ENCODE measurements at places on chromosomes 2 and 18.

GRCh38 chr2:203739351-203739750, 32.9 kb downstream of the CD28 start:
- peak; percentile 49 for DNase-seq

- DNase-seq, result no peak
These were observed 11.9 kb downstream of the NGEF start for GRCh38 chr2:233000886-233001750.

DNA sequence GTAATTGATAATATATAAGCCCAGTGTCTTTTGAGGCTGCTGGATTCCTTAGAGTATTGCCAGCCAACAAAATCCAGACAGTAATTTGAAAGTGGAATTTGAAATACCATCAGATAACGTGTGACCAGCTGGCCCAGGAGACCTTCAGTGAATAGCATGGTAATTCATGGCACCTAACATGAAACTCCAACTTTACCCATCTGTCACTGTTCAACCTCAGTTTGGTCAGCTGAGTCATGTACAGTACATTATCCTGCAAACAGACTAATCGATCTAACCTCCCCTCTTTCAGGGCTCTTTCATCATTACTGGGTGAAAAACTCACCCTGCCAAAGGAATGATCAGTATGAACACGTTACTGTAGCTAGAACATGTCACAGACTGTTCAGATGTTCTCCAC, 230.6 kb downstream of the DOK6 start:
- DNase-seq, result no peak

GRCh38 chr18:37334631-37335408, 230.8 kb downstream of the CELF4 start:
- DNase-seq, result no peak

DNA sequence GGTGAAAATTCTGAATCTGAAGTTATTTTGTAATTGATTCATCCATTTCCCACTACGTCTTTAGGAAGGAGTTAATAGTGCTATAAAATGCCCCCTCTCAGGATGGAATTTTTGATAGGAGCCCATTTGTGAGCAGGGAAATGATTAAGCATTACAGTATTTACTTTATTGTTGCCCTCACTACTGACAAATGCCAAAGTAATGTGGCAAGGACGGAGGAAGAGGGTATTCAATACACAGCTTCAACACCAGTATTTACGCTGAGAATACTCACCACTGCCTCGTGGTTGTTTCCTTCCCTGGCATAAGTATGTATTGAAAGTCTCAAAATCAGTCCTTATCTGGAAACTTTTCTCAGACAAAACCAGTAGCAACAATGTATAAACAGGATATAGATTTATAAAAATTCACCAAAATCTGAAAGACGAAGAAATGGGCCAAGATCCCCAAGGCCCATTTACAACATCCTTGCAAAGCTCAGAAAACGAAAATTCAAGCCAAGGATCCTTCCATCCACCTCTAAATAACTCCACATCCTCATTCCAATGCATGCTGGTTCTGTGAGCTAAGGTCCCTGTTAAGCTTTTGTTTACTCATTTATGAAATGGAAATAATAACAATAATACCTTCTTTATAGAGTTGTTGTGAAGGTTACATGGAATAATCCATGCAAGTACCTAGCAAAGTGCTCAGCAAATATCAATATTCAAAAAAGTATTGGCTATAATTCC, 29.3 kb downstream of the FEZ2 start:
- DNase-seq, result no peak

DNA sequence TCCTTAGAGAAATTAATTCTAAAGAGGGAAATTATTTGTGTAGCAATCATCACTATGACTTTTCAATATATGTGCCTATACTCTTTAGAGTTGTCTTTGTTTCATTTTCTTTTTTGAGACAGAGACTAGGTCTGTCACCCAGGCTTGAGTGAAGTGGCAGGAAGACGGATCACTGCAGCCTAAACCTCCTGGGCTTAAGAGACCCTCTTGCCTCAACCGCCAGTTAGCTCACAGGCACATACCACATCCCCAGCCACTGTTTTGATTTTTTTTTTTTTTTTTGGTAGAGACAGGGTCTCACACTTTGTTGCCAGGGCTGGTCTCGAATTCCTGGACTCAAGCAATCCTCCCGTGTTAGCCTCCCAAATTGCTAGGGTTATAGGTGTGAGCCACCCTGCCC, 12.4 kb downstream of the YWHAQ start:
- no peak for DNase-seq

GRCh38 chr2:235265348-235265965, 228.4 kb upstream of the AGAP1 start:
- no peak for DNase-seq

- DNase-seq, result no peak
These were observed 78.4 kb upstream of the CTDP1 start for GRCh38 chr18:79601234-79601633.

GRCh38 chr2:68714866-68715265, 19.7 kb upstream of the ARHGAP25 start:
- DNase-seq, result no peak

GRCh38 chr2:121061633-121062032, 223.4 kb downstream of the TFCP2L1 start:
- DNase-seq, result no peak

DNA sequence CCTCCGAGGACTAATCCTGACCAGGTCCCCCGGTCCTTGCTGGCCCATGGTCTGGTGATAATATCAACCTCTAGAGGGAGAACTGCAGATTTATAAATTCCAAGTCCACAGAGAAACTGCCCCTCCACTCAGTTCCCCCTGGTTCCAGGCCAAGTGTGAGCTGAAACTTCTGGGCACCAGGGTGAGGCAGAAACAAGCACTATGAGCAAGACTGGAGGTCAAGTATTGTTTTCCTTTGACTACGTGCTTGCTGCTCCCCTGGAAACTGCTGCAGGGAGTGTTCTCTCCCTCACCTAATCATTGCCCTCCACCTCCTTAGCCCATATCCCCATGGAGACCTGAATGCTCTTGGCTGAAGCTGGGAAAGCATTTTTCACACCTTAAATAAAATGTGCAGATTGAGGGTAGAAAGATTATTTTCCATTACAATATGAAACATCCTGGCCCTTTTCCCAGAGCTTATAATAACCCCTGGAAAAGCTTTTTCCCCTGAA, 135.2 kb downstream of the RDH14 start:
- DNase-seq, result no peak

DNA sequence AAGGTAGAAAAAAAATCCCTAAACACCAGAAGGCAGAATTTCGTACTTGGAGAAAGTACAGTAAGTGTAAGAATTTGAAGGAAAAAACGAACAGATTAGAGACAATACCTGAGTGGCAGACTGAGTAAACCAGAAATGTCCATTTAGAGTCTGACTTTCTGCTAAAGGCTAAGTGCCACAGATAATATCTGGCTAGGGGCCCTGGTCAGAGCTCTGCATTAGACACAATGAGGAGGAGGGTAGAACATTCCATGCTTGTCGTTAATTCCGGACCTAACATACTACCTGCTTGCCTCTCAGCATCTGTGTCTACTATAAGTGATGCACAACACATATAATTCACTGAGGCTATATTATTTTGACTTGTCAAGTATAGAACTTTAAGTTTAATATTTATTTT, 18.1 kb downstream of the SEPTIN10 start:
- no peak for DNase-seq

GRCh38 chr18:22213333-22213973, 44.1 kb downstream of the GATA6 start:
- no peak for DNase-seq

GRCh38 chr2:41127351-41127750, 675.5 kb upstream of the SLC8A1 start:
- no peak for DNase-seq

DNA sequence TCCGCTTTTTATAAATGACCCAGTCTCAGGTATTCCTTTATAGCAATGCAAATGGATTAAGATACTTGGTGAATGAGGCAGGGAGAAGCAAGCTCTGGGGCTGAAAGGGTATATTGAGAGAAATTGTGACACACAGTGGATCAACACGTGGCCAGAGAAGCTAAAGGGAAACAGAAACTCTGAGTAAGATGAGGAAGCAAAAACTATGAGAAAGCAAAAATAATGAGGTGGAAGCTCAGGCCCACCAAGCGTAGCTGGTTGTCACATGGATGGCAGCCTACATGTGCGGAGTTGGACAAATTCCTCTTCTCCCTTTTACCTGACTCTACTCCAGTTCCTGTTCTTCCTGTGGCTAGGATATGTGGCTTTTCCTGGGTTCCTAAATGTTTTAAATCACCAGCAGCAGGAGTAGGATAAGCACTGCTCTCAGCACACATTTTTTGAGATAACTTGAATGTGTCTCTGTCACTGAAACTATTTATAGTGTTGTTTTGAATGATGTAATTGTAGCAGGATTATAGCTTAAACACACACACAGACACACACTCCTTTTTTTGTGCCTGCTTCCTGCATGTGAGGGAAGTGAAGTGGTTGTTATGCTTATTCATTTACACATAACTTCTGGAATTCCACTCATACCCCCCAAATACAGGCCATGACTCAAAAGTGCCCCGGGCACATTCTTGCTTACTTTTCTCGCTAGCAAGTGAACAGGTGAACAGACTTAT, 30.1 kb upstream of the EPC2 start:
- no peak for DNase-seq

DNA sequence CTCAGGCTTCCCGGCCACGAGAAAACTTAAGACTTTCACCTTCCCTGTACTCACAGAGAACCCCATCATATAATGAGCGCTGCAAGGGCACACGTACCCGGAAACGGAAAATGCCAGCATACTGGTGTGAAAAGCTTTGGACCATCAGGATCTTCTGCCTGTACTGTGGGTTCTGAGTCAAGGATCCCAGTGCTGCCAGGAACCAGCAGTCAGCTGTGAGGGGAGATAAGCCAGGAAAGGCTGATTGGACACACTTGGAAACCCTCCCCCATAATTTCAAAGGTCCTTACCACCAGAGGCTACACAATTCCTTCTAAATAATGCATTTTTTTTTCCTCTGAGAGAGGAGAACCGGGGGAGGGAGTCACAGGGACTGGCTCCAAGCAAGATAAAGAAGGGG, 31.4 kb downstream of the CAPN13 start:
- DNase-seq, result no peak

GRCh38 chr2:10269711-10270610, 32.7 kb upstream of the HPCAL1 start:
- no peak for DNase-seq

DNA sequence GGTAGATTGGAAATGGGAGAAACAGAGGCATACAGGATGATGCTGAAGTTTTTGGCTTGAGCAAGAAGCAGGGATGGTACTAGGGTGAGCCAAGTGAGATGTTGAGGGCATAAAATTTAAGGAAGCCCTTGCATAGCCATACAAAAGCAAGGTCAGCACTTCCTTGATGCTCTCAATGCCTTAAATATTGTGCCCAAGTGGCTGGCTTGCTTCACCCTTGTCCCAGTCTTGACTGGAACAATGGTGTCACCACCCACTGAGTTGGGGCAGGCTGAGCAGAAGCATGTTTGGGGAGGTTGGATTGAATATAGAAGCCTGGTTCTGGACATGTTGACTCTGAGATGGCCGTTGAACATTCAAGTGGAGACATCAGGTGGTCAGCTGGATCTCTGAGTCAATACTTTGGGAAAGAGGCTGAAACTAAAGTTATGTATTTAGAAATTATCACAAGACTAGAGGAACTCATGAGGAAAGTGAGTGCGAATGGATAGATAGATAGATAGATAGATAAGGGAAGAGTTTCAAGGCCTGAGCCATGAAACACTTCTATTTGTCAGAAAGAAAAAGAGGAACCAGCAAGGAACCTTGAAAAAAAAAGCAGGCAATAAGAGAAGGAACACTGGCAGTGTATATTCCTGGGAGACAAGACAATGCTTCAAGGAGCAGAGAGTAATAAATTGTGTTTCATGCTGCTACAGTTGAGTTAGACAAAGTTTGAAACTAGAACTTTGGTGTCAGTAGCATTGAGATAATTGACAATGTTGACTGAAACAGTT, 43.0 kb upstream of the HNMT start:
- DNase-seq, result no peak

DNA sequence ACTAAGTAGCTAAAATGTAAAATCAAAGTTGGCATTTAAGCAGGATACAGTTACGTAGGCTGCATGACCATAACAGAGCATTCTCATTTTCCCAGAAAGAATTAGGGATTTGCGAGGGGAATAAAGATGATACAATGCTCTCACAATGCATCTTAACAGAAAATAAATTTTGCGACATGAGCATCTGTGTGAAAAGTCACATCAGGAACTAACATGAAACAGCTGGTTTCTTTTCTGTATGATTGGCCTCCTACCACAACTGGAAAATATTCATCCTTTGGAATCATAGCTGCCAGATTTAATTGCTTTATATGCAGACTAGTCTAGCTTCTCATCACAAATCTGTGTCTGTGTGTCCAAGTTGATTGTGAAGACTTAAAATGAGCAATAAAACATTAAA, 66.0 kb downstream of the KCTD18 start:
- DNase-seq, result no peak

GRCh38 chr2:159904127-159904958, 106.3 kb upstream of the CD302 start:
- peak; percentile 72 for DNase-seq

GRCh38 chr18:74914052-74914591, 294.8 kb downstream of the PTGR3 start:
- no peak for DNase-seq

- no peak for DNase-seq
These were observed 9.1 kb upstream of the MYO5B start for GRCh38 chr18:50203801-50204604.

DNA sequence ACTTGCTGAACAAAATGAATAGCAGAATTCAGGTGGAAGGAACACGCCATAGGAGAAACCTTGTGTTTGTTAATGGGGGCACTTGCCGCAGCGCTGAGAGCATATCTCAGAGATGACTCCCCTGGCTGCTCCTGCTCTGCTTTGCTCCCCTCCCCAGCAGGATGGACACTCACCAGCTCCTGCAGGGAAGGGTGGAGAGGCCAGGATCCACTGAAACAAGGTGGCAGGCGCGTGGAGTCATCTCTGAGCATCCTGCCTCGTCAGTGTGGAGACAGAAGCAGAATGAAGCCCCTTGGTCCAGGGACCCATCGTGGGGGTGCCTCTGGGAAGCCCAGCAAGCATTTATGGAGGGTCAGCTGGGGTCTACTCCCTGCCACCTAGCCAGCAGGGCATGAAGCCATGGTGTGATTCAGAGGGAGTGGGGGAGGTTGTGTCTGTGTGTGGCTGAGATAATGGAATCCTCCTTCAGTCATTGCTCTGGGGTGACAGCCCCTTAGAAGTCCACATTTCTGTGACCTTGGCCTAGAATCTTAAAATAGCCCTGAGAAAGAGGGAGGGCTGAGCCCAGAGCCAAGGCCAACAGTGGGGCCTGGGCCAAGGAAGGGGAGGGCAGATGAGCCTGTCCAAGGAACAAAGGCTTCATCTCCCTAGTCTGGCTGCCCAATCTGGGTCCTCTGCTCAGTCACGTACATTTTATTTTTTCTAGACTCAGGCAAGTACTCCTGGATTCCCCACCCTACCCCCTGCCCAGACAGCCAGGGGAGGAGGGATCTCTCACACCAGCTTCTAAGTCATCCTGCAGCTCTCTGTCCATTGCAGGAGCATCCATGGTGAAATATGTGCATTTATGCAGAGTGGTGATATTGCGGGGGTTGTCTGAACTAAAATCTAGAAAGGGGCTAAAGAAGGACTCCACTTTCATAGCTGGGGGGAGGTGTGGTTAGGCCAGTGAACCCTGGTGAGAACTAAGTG, 215.4 kb downstream of the ZBTB7C start:
- no peak for DNase-seq

- DNase-seq, result no peak
These were observed 89.1 kb upstream of the LHCGR start for GRCh38 chr2:48844417-48845155.

GRCh38 chr18:74819433-74820059, 221.9 kb downstream of the ZNF407 start:
- no peak for DNase-seq

GRCh38 chr2:81734981-81735380, 1430.4 kb upstream of the LRRTM1 start:
- DNase-seq, result no peak

GRCh38 chr2:14401873-14402272, 230.6 kb upstream of the LRATD1 start:
- no peak for DNase-seq

Data from CD4-positive, alpha-beta T cell (primary cell).